ENCODE measurements at places on chromosomes 2 and 18.

DNA sequence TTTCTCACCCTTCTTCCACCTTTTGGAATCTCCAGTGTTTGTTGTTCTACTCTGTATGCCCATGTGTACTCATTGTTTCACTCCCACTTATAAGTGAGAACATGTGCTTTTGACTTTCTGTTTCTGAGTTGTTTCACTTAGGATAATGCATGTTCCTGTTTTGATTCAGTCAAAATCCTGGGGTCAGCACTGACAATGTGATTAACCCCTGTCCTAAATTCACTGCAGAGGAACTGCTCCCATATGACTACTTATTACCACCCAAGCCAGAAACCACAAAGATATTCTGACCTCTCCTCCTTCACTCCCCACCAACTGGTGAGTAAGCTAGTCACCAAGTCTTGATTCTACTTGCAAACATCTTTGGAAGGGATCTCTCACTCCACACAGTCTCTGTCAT is 251.4 kb upstream of the TCF4 start:
- peak; percentile 98 for DNase-seq

DNA sequence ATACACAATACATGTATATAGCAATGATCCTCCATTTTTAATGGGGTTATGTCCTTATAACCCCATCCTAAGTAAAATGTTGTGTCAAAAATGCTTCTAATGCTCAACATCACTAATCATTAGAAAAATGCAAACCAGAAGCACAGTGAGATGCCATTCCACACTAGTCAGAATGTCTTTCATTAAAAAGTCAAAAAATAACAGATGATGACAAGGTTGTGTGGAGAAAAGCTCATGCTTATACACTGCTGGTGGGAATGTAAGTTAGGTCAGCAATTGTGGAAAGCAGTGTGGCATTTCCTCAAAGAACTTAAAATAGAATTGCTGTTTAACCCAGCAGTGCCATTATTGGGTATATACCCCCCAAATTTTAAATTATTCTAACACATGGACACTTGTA is 654.9 kb upstream of the CNTNAP5 start:
- no peak for DNase-seq

DNA sequence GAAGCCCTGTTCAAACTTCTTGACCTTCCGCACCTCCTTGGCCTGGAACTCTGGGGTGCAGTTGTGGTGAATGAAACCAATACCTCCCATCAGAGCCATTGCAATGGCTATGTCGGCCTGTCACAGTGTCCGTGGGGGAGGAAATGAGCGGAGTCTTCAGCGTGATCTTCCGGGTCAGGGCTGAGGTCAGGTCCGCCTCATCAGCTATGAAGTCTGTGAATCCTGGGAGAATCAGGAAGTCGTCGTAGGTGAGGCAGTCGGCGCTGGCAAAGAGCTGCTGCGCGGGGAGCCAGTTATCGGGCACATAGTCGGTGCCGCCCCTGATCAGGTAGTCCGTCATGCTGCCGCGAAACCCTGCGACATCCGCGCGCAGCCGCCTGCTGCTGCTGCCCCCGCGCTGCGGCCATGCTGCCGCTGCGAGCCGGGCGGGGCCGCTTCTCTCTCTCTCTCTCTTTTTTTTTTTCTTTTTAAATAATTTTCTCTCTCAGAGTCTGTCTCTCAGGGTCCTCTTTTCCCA is 154.1 kb upstream of the ZSWIM2 start:
- DNase-seq = no peak

- no peak for DNase-seq
Measured at GRCh38 chr2:16126517-16127275, 186.3 kb downstream of the MYCN start.

DNA sequence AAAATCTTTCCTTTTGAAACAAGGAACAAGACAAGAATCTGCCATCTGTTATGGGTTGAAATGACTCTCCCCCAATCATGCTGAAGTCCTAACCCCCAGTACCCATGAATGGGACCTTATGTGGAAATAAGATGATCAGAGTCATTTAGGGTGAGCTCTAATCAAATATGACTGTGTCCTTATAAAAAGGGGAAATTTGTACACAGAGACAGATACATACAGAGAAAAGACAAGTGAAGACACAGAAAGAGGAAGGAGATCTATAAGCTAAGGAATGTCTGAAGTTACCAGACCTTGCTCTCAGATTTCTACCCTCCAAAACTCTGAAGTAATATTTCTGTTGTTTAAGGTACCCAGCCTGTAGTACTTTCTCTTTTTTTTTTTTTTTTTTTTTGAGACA is 15.7 kb downstream of the TGFBRAP1 start:
- DNase-seq = no peak

DNA sequence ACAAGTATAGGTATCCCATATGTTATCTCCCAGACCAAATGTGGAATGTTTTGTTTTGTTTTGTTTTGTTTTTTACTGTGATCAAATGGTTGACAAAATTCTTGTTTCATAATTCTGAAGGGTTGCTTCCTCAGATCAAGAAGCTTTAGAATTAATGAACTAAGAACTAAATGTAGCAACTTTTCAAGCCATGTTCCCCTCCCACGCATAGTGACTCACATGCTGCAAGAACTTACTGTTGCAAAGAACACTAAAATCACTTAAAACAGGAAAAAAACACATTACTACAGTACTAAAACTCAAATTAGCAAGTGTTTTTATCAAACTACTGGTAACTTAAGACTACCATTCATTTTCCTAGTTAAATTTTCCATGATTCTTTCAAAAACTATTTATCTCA is 30.6 kb downstream of the HNRNPLL start:
- DNase-seq = peak; percentile 93

- DNase-seq = peak; percentile 31
Measured at GRCh38 chr18:67650686-67651385, 134.3 kb upstream of the DSEL start.

DNA sequence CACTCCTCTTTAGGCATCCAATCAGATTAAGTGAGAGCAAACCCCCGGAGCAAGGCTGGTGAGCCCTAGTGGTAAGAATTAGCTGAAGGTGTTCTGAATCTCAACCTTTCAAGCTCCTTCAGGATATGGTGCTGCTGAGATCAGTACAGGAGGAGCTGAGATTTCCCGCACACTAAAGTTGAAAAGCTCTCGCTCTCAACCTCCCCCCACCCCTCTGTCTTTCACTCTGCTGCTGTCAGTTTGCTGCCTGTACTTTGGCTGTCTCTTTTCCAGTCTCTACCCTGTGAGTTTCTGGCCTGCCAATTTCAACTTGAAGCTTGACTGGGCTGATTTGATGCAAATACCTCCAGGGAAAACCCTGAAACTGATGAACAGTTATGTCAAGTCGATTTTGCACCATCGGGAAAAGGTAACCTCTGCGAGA is 15.7 kb downstream of the ZEB2 start:
- DNase-seq = no peak

DNA sequence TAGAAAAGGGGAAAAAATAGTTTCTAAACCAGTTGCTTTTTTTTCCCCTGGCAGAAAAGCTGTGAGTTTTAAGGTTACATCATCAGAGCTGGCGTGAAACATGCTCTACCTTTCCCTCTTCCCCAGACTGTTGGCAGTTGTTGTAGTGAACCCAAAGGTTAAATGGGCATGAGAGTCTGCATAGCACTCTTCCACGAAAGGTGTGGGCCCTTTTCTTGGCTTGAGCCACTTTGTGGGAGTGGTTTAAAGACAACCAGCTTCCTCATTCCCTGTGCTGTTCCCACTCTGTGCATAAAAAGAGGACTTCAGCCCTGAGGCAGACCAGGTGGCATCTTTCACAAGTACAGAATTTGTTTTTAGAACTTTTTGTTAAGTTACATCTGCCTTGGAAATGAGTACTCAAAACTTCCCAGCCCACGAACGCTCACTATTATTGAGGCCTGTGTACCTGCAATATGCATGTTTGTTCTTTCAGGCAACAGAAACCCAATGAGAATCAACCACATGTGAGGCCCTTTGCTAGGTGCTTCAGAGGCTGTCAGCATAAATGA is 243.8 kb downstream of the BABAM2 start:
- no peak for DNase-seq

Measured in fibroblast of mammary gland (primary cell).